ENCODE measurements at places on chromosomes 1 and 21.

DNA sequence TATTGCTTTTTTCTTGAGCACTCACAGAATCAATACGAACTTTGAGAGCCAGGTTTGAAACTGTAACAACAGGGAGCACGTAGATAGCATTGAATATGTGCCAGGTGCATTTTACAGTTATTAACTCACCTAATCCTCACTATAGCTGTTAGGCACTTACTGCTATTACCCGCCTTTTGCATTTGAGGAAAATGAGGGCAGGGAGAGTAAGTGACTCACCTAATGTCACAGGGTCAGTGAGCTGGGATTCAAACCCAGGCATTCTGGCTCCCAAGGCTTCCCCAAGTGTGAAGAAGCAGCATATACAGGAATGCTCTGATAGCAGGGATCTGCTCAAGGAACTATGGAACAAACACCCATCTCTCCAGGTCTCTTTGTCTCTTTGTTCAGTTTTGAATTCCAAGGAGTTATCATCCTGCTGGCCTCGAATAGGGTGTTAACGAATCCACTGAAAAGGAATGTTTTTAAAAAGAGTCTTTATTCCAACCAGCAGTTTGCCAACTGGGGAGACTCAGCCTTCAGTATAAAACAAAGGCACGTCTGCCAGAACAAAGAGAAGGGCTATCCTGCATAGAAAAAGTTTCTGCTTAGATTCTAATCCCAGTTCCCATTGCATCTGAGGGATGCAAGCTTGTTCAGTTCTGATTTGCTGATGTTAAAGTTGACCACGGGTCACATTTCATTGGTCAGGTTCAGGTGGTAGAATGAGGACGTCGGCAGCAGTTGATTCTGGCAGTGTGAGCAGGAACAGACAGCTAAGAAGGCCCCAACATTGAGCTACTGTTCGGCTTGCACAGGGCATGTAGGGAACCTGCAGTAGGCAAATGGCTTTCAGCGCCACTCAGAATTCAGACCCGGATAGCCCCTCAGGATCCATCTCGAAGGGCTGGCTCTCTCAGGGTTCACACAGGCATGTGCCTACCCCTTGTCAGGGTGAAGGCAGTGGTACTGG lies 22.1 kb downstream of the TRIM67 start:
- DNase-seq = no peak
- H3K27me3 ChIP-seq = no peaks in the 10 kb centered on the region
- no peak overlapping the region for H3K4me3 ChIP-seq
- H3K36me3 ChIP-seq = no peaks in the 10 kb centered on the region

- no peaks in the 10 kb centered on the region for H3K36me3 ChIP-seq
- no peaks in the 10 kb centered on the region for H3K27me3 ChIP-seq
- no peak overlapping the region for H3K27ac ChIP-seq
- H3K4me1 ChIP-seq = no peaks in the 10 kb centered on the region
- no peak for DNase-seq
Observed at GRCh38 chr1:178023181-178023618, 53.3 kb upstream of the SEC16B start.

DNA sequence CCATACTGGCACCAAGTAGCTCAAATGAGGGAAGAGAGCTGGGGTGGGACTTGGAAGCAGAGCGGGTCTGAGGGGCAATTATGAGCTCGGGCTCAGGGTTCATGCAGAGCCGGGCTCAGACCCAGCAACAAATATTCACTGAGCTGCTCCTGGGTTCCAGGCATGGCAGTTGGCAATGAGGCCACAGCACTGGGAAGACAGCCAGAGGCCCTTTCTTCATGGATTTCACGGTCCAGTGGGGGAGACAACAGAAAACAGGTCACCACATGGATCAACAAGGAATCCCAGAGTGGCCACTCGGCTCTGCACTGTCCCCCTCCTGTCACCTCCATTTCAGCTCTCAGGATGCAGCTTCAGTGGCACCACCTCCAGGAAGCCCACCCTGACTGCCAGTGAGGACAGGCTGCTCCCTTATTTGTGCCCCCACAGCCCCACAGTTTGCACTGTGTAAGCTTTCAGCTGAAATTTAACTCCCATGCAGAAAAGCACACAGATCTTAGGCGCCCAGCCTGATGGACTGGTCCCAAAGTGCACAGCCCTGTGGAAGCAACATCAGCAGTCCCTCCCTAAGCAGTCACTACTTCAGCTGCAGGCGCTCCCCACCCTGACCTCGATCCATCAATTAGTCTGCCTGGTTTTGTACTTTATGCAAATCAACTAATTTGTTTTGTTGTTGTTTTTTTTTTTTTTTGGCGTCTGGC lies 22.4 kb downstream of the ARHGEF19 start:
- no peak for DNase-seq
- H3K4me3 ChIP-seq = no peak overlapping the region
- H3K36me3 ChIP-seq = no peaks in the 10 kb centered on the region
- no peaks in the 10 kb centered on the region for H3K27me3 ChIP-seq
- no peak overlapping the region for H3K27ac ChIP-seq

GRCh38 chr1:92075311-92075710 lies at the start of gene SETSIP:
Gene SETSIP, minus strand, starts transcription at chr1:92075411. Its CDS starts 0 bp downstream, at chr1:92075411.
- no peak within 1 kb of the TSS for H3K4me3 ChIP-seq
- no peaks in the 10 kb centered on the region for H3K36me3 ChIP-seq
- H3K4me1 ChIP-seq = no peaks in the 10 kb centered on the region
- no peaks in the 10 kb centered on the region for H3K27me3 ChIP-seq

DNA sequence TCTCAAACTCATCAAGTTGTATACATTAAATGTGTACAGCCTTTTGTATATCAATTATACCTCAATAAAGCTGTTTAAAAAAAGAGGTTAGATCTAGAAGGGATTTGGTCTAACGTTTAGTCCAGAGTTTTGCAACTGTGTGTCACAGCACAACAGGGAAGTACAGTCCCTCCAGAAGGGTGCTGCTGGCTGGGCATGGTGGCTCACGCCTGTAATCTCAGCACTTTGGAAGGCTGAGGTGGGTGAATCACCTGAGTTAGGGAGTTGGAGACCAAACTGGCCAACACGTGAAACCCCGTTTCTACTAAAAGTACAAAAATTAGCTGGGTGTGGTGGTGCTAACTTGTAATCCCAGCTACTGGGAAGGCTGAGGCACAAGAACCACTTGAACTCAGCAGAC lies 78.3 kb upstream of the HAO2 start:
- 0 out of 2 replicates have a peak, but pooled peaks cover 3% of the 10 kb centered on the region for H3K27me3 ChIP-seq
- no peak for DNase-seq
- H3K4me3 ChIP-seq = no peak overlapping the region
- peaks cover 4% of the 10 kb centered on the region for H3K4me1 ChIP-seq
- no peaks in the 10 kb centered on the region for H3K36me3 ChIP-seq
- no peak overlapping the region for H3K27ac ChIP-seq

GRCh38 chr1:55539652-55540512 lies 324.7 kb upstream of the USP24 start:
- H3K4me3 ChIP-seq = no peak overlapping the region
- H3K36me3 ChIP-seq = no peaks in the 10 kb centered on the region
- no peaks in the 10 kb centered on the region for H3K4me1 ChIP-seq
